Stimulated activated CD4-positive, alpha-beta T cell treated with anti-CD3 and anti-CD28 coated beads, Interleukin-2, amount 100 ng/mL, for 4 hours (primary cell): ENCODE measurements at places on chromosomes 4 and X.

DNA sequence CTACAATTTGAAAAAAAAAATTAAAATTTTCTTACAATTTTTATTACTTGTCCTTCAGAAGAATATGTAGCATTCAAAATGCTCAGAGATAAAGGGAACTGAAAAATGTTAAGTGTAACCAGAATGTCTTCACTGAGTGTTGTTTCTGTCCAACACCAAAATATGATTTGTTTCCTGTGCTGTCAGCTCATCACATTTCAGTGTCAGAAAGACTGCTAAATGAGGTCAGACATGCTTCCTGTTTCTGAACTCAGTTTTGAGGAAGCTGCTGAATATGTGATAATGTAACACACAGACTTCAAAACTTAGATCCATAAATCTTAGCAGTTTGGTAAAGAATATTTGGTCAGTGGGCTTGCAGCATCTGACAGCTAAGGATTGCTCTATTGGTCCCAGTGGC, 1849.7 kb downstream of the PCDH7 start:
- no peak for DNase-seq

DNA sequence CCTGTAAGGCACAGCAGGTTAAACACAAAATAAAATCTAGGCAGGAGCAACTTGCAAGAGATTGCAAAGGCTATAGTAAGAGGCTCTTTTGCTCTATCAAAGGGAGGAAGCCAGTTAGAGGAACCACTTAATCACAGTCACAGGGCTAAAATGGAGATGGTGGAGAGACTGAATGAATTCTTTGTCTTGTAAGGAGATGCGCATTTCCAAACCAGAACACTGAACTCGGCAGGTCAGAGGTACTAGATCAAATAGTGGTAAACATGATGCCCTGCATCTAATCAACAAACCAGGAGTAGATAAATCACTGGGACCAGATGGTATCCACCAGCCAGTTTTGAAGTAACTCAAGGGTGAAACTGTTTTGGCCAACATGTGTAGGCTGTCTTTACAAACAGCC, 55.8 kb downstream of the GPC4 start:
- no peak for DNase-seq

DNA sequence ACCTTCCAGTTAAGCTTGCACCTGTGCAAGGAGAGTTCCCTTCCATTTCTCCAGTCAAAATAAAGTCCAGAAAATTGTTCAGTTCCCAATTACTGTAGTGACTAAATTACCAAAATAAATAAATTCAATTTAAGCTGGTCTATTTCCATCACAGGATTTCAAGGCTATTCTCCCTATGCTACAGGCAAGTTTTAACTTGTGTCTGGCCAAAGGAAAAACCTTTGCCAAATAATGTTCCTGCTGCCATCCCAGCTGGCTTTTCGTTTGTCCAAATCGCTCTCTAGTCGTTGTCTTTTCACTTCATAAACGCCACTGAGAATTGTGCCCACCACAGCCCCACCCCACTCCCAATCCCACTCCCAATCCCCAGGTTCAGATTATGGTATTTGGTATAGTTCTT, 2.4 kb downstream of the KCTD8 start:
- DNase-seq = no peak

DNA sequence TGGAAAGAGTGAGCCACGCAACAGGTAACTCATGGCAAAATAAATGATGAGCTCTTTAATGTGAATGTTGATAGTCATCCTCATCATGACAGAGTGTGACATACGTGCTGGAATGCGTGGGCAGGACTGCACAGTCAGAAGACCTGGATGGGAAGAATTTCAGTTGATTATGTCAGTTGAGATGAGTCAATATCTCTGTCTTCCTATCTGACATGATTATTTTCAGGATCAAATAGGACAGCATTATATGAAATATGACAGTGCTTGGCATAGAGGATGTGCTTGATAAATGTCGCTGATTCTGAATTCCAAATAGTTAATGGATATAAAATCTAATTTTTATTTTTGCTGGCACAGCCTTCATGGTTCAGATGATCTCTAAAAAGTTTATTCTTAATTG, 95.1 kb downstream of the IL15 start:
- DNase-seq = no peak

DNA sequence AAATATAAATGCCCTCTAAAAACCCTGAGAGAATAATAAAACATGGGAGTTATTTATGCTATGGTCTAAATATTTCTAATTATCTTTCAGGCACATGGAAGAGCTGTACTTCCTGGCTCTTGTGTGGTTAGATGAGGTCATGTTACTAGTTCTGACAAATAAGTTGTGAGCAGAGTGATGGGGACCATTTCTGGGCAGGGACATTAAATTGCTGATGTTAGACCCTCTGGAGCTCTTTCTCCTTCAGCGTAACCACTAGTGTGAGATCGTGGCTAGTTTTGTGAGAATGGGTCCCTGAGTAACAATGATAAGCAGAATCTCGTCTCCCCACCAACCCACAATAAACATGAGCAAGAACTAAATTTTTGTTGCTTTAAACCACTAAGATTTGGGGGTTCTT, 108.0 kb downstream of the MAML3 start:
- no peak for DNase-seq

DNA sequence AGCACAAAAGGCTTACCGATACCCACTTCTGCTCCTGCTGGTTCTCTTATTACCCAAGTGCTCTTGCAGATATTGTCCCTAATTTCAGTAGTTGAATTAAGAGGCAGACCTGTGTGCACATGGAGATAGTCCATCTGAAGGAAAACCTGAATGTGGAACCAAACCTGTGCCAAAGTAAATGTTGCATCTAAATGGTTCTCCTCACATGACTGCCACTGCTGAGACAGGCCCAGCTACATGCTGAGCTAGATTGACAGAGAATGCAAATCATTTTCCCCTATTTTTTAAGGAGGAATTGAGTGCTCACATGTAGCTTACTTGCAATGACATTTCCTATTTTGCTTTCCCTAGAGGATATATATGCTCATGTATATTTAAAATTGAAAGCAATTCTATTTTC, 609.1 kb upstream of the TECRL start:
- DNase-seq = no peak

DNA sequence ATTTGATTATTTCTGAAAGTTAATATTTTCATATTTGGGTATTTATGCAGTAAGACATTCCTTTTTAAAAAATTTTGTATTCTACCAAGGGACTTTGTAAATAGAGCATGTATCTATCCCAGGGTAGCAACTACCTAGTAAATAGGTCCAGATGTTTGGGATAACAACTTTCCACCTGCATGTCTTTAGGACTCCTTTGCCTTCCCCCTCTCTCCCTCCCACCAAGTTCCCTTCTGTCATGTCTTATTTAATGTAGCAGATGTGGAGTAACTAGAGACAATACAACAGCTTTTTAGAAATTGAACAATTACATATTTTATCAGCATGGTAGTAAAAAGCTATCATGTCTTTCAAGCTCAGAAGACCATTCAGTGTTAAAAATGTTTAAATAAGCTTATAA, 821.0 kb downstream of the C4orf33 start:
- DNase-seq = no peak

DNA sequence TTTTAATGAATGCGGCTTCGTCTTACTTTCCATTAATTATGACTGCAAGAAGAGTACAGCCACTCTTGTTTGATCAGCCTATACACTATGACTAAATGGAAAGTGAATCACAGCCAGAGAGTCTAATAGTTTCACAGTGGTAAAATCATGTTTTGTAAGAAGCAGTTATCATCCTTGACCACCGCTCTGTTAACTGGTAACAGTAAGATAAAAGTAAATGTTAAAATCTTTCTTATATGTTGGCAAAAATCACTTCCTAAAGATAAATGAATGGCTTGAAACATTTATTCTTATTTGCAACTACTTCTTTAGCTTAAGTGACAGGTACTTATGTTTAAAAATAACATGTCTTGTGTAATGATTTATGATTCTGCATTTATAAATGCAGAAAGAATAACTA, 13.2 kb downstream of the GALNT7 start:
- no peak for DNase-seq

GRCh38 chr4:153534792-153535629, 68.9 kb downstream of the TMEM131L start:
- DNase-seq = no peak

DNA sequence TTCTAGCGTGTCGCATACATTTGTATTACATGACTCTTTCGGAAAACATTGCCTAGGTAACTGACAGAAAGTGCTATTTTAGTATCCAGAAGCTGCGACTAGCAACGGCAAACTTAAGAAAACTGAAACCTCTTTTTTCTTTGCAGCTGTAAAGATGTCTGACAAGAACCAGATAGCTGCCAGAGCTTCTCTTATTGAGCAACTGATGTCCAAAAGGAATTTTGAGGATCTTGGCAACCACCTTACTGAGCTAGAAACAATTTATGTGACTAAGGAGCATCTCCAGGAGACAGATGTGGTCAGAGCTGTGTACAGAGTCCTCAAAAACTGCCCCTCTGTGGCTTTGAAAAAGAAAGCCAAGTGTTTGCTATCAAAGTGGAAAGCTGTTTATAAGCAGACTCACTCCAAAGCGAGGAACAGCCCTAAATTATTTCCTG, 9.4 kb downstream of the TCEANC start:
- DNase-seq = no peak

GRCh38 chr4:29653221-29653620, 1066.9 kb upstream of the PCDH7 start:
- no peak for DNase-seq

- no peak for DNase-seq
These were observed 54.9 kb downstream of the STOX2 start for GRCh38 chr4:183960046-183960420.

DNA sequence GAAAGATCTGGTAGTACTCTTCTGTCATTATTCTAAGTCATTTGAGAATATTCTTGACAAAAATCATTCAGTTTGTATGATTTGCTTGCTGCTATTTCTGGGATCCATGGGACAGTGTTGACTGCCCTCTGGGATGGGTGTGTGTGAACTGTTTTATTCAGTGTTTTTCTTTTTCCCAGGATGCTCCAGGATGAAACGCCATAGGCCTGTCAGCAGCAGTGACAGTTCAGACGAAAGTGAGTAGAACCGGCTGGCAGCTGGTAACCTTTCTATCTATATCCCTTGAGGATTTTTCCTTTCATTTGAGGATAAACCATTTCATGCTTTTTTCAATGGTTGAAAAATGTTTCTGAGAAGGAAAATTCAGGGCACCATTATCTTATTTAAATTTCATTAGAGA, 72.5 kb downstream of the JADE3 start:
- DNase-seq = no peak

- DNase-seq = no peak
These were observed 1107.6 kb downstream of the C4orf33 start for GRCh38 chr4:130203571-130203970.

- no peak for DNase-seq
These were observed 1898.0 kb upstream of the PCDH7 start for GRCh38 chr4:28822163-28822562.

GRCh38 chr4:123877551-123877950, 481.0 kb downstream of the SPRY1 start:
- no peak for DNase-seq

DNA sequence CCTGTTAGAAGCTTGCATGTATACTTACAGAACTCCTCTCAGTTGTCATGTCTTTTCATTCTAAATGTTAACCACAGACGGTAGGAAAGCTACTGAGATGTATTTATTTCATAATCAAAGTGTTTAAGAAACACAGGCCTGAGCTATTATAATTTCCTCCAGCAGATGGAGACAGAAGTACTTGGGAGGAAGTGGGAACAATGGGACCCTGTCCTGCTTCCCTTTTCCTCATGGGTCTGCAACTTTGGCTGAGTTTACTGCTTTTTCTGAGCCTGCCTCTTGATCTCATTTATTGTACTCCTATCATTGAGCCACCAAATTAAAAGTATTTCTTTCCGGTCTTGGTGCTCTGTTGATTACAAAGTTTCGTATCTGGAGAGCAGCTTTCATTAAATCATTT, 67.7 kb upstream of the SPANXN2 start:
- DNase-seq = no peak

DNA sequence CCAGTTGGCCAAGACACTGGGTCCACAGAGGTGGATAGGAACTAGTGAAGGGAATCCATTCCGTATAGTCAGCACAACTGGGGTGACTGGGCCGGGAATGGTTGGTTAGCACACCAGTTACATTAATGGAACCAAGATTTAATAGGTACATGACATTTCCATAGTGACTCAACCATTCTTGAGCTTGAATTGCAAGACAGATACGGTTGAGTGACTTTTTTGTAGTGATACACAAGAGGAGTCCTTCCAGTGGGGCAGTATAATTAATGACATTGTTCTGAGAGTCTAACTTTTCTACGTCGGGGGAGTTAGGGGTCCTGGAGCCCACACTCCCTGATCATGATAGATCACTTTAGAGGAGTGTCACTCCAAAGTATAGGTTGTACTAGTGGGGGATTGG, 211.6 kb upstream of the CXCL13 start:
- no peak for DNase-seq

DNA sequence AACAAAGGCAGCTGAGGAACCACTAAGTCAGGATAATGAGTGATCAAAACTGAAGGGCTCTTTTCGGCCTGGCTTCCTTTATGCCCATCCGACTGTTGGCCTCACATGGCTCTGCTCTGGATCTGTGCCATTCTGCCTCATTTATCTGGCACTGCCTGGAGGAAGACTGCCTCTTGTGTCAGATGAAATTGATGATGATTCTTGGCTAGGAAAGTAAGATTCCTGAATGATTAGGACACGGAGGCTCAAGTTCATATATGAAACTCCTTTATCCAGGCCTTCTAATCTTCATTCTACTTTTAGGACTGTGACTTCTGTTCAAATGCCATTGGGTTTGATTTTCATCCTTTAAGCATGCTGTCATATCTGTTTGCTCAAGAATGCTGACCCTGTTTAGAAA, 475.4 kb upstream of the RPS6KA3 start:
- DNase-seq = no peak

GRCh38 chr4:10587697-10588096, 96.9 kb downstream of the CLNK start:
- DNase-seq = no peak

- peak; percentile 37 for DNase-seq
These were observed 9.7 kb upstream of the GEMIN8 start for GRCh38 chrX:14039344-14039743.

- no peak for DNase-seq
These were observed 104.9 kb downstream of the CHIC2 start for GRCh38 chr4:53959343-53960120.

DNA sequence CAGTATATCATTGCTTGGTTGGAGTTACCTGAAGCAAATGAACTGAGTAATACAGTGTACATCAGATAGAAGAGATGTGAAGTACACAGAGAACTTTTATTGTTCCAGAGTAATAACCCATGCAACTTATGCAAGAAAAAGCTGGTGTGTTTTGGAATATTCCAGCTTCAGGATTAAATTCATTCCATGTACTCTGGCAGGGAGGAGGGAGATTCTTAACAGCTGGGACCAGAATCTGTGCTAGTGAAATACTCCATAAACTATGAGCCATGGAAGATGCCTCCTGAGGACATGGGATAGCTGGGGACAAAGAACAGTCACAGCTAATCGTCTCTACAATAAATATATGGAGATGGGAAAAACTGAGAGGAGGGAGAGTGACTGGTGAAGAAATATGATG, 101.6 kb upstream of the OTUD4 start:
- no peak for DNase-seq

- no peak for DNase-seq
These were observed 12.8 kb upstream of the STBD1 start for GRCh38 chr4:76293772-76294171.

- no peak for DNase-seq
These were observed 114.7 kb upstream of the INTU start for GRCh38 chr4:127518046-127518445.
